Dermis blood vessel endothelial cell (primary cell): ENCODE measurements at places on chromosomes 3 and 15. TPM values are rescaled to one million over a fixed set of nuclear protein-coding genes. Genes with fewer than 3 reads are reported as not detected.

The ZDHHC19 gene
- total RNA-seq: not detected in 2 replicates

The CASR gene
- not detected in 2 replicates for total RNA-seq

The C3orf80 gene
- not detected in 2 replicates for total RNA-seq

The HRH1 gene
- total RNA-seq: 6.1 TPM in 2 replicates

The HTR3E gene
- total RNA-seq: not detected in 2 replicates

The CIB2 gene
- total RNA-seq: 1.5 and 2.5 TPM in 2 replicates

The GABRR3 gene
- total RNA-seq: not detected in 2 replicates

The GPR149 gene
- not detected in 2 replicates for total RNA-seq

DNA sequence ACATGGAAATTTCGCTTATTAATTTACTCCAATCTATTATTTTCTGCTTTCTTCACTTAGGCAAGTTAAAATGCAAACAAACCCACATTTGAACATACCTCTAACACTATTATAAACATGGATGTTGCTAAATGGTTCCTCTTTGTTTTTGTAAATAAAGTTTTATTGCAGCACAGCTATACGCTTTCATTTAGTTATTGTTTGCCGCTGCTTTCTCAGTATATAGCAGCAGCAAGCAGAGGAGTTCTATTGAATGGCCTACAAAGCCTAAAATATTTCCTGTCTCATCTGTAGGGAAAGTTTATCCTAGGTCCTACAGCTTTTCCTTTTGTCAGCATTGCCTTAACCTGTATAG, 7.9 kb upstream of the CHD2 start:
- no peak for DNase-seq

DNA sequence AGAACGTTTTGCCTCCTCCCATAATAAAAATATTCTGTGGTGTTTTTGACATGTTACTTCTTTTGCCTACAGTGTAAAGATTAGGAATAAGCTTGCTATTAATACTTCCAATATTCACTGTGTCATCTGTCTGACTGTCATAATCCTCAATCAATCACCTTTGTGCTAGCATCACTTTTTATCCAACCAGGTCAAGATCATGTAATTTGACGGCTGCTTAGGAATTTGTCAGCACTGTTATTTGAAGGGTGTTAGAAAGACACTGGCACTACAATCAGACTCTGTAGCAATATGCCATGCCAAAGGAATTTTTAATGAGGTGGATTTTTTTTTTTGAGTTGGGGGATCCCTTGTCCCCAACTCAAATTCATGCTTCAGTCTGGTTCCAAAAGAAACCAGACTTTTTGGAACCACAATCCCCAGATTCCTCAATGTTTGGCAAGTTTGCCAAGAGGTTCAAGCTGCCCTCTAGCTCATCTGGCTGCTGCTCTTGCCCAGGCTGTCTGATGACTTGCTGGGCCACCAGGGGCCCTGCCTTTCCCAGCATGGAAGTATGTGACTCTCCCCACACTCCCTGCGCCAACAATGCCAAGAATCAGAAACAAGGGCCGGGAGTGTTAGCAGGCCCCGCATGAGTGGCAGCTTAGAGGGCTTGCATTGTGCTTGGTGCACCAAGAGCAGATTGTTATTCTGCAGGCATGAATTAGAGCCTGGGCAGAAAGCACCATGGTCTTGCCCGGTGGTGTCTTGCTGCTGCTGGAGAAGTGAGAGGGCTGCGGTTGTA, 58.6 kb upstream of the TSC22D2 start:
- DNase-seq: no peak

DNA sequence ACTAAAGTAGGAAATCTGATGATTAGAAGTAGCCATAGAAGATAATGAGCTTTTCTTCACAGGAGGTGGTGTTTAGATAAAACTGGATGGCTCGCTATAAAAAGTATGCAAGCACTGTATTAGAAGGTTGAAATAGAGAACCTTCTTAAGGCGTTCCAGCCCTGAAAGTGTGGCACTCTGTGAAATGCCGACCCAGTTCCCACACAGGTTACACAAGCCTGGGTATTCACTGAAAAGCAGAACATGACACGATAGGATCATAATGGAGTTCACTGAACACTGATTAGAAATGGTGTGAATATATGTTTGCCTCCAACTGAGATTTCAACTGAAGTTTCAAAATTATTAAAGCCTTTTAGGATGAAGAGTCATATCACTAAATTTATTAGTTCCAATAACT, 15.0 kb upstream of the LRRC34 start:
- DNase-seq: no peak
